Tibial nerve (tissue), 4 donors: ENCODE measurements at places on chromosomes 7 and 10. TPM values are rescaled to one million over a fixed set of nuclear protein-coding genes. Genes with fewer than 3 reads are reported as not detected.

Gene JAKMIP3
- total RNA-seq = 0.98 TPM

Gene CCDC172
- not detected for total RNA-seq

Gene OPALIN
- not detected for total RNA-seq

Gene MGMT
- total RNA-seq = 26.1 TPM

Gene IRF5
- 13.8 TPM for total RNA-seq

Gene PANK1
- 9.6 TPM for total RNA-seq

GRCh38 chr10:110859973-110860376, 11.8 kb upstream of the PDCD4 start:
- peak; percentile 59 for DNase-seq

DNA sequence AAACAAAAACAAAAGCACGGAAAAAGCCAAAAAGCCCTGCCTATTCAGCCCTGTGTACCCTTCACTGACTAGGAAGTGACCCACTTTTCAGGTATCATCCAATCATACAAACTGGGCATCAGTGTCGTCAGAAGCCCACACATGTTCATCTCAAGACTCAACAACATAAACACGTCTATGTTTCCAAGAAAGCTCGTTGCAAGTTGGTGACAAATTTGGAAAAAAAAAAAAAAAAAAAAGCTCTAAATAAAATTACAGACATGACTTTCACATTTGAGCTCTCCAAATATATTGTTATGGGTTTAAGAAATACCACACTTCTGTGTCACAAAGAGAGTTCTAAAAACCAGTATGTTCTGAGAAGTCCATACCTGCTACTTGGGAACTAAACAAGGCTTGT, 204.7 kb upstream of the KLF14 start:
- no peak for DNase-seq

GRCh38 chr10:132294561-132295318, 13.0 kb downstream of the STK32C start:
- DNase-seq = no peak

- no peak for DNase-seq
These were observed 31.3 kb downstream of the LYZL2 start for GRCh38 chr10:30598105-30598776.

GRCh38 chr7:138538518-138538917, 78.5 kb downstream of the TRIM24 start:
- no peak for DNase-seq

GRCh38 chr7:41641011-41641664, 61.8 kb downstream of the INHBA start:
- no peak for DNase-seq

- DNase-seq = no peak
These were observed 351.2 kb downstream of the DGKB start for GRCh38 chr7:14551310-14551709.

GRCh38 chr7:18708204-18708603, 212.7 kb downstream of the HDAC9 start:
- no peak for DNase-seq

- no peak for DNase-seq
These were observed 2.3 kb downstream of the MDFIC start for GRCh38 chr7:114924038-114924712.

DNA sequence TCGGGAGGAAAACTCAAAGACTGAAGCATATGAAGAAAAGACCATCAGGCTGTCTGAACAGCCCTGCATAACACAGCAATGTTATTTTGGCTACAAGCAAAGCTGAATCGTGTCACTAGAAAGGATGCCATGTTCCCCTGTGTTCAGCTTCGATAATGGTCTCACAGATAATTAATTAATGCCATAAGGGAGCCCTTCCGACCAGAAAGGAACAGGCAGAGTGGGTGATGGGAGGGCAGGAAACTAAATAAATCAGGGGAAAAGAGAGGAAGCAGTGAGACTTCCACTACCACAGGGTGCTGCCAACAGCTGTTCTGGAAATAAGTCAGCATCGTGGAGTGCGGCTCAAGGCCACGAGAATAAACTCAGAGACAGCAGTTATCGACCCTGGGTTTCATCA, 3.2 kb downstream of the PTPRN2 start:
- DNase-seq = no peak

DNA sequence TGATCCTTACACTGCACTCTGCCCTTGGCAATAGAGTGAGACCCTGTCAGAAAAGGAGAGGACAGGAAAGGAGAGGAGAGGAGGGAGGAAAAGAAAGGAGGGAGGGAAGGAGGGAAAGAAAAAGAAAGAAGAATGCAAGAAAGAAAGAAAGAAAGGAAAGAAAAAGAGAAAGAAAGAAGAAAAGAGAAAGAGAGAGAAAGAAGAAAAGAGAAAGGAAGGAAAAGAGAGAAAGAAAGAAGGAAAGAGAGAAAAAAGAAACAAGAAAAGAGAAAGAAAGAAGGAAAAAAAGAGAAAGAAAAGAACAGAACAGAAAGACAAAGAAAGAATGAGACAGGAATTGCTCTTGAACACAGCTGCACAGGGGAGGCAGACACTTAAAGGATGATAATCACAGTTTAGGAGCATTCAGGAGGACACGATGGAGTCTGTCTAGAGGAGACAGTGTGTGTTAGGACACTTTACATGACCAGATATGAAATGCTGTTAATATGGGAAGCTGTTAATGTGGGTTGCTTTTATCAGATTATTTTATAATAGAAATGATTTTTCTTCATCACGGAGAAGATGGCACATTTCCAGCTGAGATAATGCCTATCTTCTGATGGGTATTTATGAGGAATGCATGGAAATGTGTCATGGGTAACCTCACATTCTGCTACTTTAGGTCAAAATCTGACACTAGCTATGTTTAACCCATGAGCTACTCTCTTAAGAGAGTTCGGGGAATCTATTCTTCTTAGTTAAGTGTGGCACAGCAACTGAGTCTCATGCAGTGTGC, 160.5 kb downstream of the BAMBI start:
- DNase-seq = no peak

DNA sequence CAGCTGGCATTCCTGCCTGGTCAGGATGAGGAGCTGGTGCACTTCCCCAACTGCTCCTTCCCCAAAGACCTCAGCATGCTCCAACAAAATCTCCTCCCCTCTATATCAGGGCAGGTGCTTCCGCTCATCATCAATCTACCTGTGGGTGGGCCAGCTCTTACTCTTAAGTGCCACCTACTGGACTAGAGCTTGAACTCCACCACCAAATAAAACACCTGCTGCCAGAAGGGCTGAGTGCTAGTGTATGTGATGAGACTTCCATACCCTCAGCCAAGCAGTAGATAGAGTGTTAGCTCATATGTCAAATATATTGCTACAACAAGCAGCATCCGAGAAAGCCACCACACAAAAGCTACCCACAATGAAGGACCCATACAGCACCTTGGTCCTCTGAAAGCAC, 264.3 kb downstream of the RNLS start:
- DNase-seq = no peak

- DNase-seq = peak; percentile 17
These were observed 21.8 kb upstream of the HIPK2 start for GRCh38 chr7:139799586-139799985.

GRCh38 chr7:70114806-70115205, 516.5 kb downstream of the AUTS2 start:
- no peak for DNase-seq
